ENCODE measurements at places on chromosomes 12 and 14.

GRCh38 chr12:21940549-21941505 is at the start of gene ABCC9:
Gene ABCC9 (minus strand): TSS chr12:21941426. CDS start chr12:21936674, 4,752 bp downstream.
- DNase-seq, result no peak

DNA sequence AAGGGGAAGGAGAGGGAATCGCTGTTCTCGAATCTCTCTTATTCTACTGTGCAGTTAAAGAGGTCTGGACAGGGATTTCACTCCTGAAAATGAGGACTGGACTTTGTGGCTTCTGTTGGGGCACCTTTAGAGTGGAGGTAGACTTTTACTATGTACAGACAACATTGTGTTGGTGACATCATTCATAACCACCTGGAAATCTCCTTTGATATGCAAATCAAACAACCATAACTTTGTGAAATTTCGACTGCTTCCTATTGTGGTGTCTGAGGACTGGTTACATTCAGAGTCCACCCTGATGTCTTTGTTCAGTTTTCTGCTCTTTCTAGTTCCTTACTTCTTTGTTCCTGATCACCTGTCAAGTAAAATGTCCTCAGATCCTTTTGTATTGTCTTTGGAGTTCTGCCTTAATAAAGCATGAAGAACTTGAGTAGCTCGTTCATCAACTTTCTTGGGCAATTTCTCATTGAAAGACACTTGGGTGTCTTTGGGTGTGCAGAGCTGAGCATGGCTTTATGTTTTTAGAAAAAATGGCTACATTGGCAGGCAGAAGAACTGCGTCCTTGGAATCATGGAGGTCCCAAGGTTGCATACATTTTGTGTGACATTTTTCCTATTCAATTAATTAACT is 29.8 kb downstream of the LRRK2 start:
- no peak for DNase-seq

DNA sequence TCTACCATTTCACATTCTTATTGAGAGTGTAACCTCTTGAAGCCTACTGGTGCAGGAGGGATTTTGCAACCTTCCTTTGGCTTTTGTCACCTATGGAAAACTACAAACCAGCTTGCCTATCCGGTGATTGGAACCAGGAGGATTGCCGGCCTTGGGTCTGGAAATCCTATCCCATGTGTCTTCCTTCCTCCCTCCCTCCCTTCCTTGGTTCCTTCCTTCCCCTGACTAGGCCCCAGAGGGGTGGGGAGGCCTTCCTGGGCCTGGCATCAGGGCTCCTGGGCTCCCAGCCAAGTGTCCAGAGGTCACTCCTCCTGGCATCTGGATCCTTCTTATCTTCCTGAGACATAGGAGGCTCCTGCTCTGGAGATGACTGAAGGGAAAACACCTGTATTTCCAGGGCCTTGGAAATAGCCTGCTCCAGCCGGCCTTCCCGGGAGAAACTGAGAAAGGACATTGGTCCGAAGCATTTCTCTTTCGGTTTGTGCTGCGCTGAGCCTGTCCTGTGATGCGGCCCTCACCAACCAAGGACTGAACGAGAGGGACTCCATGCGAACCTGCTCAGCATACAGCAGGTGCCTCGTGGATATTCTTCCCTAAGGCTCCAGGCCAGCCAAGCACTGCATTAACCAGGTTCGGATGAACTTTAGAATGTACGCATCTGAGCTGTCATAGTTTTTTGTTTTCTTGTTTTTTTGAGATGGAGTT is 43.4 kb downstream of the PSMA6 start:
- DNase-seq, result no peak

DNA sequence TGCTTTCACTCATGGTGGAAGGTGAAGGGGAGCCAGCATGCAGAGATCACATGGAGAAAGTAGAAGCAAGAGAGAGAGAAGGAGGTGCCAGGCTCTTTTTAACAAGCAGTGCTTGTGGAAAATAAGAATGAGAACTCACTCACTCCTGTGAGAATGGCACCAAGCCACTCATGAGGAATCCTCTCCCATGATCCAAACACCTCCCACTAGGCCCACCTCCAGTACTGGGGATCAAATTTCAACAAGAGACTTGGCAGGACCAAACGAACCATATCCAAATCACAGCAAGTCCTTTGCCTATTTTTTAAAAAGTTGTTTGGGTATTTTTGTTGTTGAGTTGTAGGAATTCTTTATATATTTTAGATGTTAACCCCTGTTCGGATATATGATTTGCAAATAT is 245.9 kb upstream of the ARID2 start:
- DNase-seq, result no peak

- DNase-seq, result no peak
Observed at GRCh38 chr12:108551535-108551934, 9.4 kb downstream of the SART3 start.

DNA sequence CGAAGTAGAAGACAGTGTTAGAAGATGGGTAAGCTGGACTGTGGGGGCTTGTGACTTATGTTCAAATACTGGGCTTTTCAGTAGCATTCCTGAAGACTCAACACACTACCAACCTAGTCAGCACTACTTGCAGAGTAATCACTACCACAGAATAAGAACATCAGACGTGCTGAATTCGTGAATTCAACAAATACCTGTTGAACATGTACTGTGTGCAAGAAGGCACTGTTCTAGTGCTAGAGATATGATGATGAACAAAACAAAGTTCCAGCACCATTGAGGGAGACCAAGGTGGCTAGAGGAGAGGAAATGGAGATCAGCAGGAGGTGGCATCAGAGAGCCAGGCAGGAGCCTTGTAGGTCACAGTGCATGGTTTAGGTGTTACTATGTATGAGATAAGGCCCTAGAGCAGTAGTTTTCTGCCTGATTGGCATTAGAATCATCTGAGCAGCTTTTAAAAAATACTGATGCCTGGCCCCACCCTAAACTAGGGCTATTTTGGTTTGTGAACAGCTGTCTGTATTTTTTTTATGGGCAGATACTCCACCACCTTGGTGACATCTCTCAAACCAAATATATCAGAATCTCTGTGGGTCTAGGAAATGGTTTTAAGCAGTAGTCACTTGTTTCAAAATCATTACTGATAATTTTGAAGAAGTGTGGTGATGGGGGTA is 26.8 kb downstream of the FERMT2 start:
- DNase-seq, result no peak

GRCh38 chr12:81968421-81968820 is 209.3 kb upstream of the PPFIA2 start:
- no peak for DNase-seq

DNA sequence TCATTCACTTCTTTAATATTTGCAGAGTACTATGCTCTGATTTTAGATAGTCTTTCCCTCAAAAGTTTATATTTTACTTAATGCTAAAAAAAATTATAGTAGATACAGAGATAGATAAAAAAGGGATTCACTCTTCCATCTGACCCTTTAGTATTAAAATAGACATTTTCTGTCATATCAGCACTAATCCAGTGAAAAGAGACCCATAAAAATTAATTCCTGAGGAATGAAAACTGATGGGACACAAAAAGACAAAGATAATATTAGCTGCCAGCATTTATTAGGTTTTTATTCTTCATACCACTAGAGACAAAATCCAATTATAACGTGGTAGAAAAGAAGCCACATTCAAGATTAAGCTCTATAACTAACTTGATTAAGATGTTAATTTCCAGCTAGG is 45.3 kb downstream of the SOS2 start:
- DNase-seq, result no peak

- no peak for DNase-seq
Observed at GRCh38 chr12:93380480-93381121, 2.9 kb downstream of the NUDT4 start.

- DNase-seq, result no peak
Observed at GRCh38 chr12:34402228-34402898, 380.1 kb downstream of the ALG10 start.

- DNase-seq, result no peak
Observed at GRCh38 chr14:70828188-70828587, 18.9 kb upstream of the MAP3K9 start.
